ENCODE measurements at places on chromosomes 3 and 15.

DNA sequence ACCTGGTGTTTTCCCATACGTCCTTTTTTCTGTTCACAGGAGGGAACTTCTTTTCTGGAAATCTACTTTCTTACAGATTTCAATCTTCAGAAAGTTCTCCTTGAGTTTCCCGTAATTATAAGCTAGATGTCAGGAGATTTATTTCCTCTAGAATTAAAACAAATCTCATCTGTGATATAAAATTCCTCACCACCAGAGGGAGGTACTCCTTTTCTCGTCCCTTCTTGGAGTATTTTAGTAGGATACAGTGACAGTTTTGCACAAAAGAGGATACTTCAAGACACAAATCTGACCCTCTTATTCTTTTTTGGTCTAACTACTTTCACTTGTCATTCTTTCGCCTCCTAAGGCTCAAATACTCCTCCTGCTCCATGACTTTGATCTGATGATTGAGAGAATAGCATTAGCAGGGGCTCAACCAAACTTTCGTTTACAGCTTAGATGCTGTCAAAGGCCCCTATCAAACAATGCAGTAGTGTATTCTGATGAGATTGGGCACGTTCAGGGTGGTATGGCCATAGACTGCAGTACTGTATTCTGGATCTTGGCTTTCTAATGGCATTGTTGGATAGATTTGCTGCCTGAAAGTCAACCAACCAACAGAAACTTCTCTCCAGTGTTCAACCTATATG lies 38.0 kb downstream of the TMEM41A start:
- no peak for DNase-seq

GRCh38 chr15:73578026-73578425 lies 55.2 kb downstream of the NPTN start:
- no peak for DNase-seq

GRCh38 chr3:13113346-13114330 lies 40.4 kb upstream of the IQSEC1 start:
- no peak for DNase-seq

DNA sequence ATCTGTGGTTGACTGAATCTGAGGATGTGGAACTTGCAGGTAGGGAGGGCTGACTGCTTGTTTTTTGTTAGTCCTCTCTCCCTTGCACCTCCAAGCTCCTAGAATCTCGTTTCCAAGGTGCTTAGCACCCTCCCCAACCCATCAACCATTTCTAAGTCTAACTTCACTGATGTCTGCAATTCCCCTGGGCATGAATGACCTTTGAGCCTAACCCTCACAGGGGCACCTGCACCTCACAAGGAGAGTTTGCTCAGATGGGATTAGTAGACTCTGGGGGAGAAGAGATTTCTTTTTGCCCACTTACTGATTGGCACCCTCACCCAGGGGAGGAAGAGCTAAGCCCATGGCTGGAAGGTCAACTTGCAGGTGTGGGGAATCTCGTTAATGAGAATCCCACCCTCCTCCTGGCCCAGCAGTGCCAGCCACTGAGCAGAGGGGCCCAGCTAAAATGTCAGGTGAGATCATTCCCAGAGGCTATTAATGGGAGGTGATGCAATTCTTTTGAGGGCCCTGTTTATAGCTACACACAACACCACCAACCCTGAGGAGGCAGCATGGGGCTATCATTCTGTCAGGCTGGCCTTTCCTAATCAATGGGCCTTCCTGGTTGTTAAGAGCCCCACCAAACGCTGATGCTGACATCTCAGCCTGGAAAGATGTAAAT lies 81.6 kb upstream of the HERC1 start:
- DNase-seq, result no peak

DNA sequence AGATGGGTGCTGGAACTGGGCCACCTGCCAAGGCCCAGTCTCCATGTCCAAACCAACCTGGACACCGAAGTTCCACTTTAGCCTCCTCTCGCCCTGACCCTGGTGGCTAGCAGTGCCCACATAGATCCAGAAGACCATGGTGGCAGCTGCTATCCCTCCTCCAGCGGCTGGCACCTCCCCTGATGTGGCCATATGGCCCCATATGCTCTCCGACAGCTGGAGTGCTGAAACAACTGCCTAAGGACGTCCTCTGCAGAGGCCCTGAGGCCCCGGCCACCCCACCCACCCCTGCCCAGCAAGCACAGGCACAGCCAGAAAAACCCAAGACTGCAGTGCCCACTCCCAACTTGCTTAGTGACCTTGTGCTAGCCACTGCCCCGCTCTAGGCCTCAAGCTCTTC lies 182.3 kb upstream of the LINGO1 start:
- no peak for DNase-seq

- DNase-seq, result no peak
These were observed 132.8 kb upstream of the SLC24A5 start for GRCh38 chr15:47987908-47988532.

DNA sequence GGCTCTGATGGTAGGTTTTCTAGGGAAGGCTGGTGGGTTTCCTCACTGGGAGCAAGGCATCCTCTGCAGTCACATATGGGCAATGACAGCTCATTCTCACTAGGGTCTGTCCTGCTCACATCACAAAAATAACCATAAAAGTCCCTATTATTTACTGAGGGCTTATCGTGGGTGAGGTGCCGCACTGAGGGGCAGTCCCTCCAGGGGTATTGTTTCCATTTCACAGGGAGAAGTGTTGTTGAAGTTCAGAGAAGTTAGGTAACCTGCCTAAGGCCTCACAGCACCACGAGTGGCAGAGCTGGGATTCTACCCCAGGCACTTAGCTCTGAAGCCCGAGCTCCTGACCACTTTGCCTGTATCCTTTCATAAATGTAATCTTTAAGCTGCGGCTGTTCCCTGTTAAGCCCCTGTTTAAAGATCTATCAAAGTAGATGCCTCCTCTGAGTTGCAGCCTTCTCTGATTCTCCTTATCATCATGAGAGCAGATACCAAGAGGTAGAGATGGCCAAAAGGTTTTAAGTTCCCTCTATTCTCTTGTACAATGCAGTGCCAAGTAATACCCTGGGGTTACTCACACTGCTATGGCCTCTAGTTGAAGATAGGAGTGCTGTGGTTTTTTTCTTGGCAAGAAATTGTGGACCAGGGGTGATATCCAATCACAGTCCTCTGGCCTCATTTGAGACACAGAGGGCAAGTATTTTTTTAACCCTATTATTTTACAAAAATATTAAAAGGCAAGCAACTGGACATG lies 107.0 kb downstream of the RPLP1 start:
- no peak for DNase-seq

DNA sequence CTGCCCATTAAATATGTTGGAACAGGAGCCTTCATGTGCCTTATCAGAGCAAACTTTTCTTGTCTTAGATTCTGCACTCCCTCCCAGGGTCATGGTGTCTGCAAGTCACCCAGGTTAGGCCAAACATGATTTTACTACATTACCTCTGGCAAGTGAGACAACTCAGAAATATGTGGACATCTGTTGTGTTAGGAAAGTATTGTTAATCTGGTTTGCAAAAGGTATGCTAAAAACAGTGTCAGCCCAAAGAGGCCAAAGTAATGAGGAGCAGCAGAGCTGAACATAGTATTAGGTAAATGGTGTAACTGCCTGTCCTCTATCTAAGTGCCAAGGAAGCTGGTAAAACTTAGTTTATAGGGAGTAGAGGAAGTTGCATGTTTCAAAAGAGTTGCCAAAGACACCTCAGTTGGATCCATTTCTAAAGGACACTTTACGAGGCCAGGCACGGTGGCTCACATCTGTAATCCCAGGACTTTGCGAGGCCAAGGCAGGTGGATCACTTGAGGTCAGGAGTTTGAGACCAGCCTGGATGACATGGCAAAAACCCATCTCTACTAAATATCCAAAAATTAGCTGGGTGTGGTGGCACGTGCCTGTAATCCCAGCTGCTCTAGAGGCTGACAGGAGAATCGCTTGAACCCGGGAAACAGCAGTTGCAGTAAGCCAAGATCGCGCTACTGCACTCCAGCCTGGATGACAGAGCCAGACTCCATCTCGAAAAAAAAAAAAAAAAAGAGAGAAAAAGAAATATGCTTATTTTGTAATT lies 22.5 kb upstream of the PPIB start:
- DNase-seq, result no peak

- DNase-seq, result no peak
These were observed 36.3 kb downstream of the LRTM1 start for GRCh38 chr3:54891540-54891897.

DNA sequence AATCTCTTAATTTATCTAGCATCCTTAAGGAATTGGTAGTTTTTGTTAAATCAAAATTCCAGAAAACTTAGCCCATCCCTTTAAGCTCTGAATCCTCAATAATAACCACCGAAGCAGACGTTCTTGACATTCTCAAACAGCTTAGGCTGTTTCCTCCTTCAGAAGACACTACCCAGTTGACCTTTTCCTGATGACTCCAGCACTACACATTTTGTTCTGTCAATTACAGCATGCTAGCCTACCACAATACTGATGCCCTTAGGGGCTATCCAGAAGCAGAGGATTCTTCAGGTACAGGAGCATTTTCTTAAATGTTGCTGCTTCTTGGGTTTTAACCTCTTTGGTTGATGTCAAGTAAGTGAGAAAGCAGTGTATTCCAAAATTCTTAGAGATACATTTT lies 33.4 kb downstream of the ETV5 start:
- DNase-seq, result no peak

DNA sequence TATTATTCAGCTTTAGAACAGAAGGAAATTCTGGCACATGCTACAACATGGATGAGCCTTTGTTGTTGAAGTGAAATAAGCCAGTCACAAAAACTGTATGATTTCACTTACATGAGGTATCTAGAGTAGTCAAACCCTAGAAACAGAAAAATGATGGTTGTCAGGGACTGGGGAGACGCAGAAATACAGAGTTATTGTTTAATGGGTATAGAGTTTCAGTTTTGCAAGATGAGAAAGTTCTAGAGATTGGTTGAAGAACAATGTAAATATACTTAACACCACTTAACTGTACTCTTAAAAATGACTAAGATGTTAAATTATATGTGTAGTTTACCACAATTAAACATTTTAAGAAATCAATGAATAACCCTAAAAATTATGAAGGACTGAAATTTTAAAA lies 15.8 kb downstream of the SPTSSB start:
- DNase-seq, result no peak

DNA sequence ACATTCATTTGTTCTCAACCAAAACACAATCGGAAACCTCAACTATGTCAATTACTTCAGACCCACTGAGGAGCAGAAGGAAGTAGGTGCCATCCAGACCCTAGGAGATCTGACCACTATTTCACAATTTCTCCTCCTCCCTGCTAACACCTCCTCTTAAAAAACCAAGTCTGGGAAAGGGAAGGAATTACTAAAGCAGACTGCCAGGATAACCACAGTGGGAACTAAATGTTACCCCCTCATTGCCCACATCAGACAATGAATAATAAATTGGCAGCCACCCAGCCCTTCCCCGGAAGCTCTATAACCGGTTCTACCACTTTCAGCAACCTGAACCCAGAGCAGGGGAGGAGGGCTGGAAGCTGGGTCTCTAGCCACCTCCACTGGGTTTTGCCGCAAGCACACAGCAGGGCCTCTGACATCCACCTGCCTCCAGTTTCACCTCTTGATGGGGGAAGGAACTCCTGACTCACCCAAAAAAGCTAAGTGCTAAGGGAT lies 17.6 kb downstream of the C15orf62 start:
- no peak for DNase-seq

DNA sequence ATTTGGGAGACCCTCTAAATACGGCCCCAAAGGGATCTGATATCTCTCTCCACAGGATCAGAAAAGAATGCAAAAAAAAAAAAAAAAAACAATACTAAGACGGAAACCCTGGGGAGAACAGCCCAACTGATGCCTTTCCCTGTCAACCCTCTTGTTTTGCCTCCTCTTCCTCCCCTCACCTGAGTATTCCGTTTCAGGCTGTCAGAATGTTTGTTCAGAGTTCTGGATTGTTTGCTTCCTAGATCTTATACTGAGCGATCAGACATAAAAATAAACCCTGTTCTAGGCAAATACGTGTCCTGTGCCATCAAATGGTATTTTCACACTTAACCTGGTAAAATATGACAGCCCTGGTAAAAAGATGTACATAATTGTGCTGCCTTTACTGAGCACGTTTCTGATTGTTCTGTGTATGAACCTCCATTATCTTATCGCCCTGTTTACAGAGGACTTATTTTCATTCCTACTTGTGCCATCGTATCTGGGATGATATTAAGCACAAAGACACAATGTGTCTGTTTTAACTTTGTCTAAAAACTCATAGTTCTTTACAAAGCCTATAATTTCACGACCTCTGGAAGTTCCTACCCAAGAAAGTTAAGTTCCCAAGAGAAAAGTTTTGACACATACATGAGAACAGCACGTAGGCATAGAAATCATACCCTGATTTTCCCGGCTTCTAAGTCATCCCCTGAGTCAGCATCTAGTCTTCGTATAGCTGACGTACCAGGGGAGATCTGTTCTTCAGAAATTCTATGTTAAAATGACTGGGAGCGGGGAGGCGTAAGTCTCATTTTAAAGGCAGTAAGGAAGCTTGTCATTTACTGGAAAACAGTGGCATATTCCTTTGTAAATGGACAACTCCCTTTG lies 856 bp downstream of the ZBTB38 start:
- DNase-seq, result no peak
